ENCODE measurements at places on chromosomes 16 and 17.
A peak's percentile ranks its signal among the peaks of the same experiment; 100 is the strongest.

- no peak for DNase-seq
These were observed 29.2 kb downstream of the TRIM25 start for GRCh38 chr17:56884483-56885311.

- no peak for DNase-seq
These were observed 491.6 kb downstream of the TOX3 start for GRCh38 chr16:52055381-52055780.

GRCh38 chr16:53089434-53090285 lies 34.9 kb downstream of the CHD9 start:
- DNase-seq = peak; percentile 36

- no peak for DNase-seq
These were observed 9.6 kb downstream of the SLC7A6 start for GRCh38 chr16:68273896-68274295.

DNA sequence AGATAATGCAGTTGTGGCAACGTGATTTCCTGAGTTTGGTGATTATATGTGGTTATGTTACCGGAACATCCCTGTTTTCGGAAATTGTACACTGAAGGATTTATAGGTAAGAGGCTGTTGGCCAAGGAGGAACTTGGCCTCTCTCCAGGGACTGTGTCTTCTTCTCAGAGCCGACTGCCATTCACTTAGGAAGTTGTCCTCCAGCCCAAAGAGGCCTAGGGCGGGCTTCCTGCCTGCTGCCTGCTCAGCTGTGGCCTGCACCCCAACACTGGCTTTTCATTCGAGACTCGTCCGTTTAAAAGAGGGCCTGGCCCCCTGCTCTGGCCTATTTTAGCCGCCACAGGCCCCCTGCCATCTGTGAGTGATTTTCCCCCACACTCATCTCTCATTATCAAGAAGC lies 64.3 kb downstream of the ZDHHC7 start:
- no peak for DNase-seq

DNA sequence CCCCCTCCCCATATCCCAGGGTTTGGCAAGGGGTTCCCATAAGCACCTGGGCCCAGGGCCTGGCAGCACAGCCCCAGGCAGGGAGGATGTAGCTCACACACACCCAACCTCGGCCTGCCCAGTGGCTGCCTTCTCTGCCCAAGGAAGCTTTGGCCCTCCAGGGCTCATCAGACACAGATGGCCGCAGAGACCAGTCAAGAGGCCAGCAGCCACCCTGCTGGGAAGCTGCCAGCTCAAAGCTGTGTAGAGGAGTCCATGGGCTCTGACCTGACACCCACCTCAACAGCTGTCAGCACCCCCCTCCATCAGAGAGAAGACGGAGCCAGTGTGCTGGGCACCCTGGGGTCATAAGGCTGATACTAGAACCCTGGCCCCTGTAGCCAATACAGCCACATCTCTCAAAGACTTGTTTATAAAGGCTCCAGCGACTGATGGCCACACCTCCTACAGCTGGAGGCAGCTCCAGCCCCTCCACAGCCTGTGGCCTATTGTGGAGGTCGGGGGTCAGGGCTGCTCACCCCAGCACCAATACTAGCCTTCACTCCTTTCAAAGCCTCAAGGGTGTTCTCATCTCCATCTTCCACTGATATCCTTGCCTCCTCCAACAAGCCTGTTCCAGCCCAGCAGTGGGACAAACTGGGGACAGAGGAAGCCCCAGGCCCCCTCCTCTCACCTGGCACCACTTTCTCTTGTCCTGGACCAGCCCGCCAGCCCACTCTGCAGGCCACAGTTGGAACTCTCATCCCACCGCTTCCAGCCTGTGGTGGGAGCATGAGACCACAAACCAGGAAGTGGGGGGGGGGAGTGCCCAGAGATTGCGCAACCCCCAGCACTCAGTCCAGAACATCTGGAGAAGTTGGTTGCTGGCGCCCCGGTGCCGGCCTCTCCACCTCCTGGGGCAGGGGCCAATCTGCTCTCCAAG lies 2.2 kb upstream of the MPG start:
- DNase-seq = no peak

DNA sequence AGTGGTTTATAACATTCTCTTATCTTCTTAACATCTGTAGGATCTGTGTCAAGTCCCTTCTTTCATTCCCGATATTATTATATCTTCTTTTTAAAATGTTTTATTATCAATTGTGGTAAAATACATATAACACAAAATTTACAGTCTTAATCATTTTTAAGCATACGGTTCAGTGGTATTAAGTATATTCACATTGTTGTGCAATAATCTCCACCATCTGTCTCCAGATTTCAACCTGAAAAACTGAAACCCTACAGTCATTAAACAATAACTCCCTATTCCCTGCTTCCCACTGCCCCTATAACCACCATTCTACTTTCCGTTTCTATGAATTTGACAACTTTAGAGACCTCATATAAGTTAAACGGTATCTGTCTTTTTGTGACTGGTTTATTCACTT lies 45.5 kb downstream of the CEP112 start:
- no peak for DNase-seq

DNA sequence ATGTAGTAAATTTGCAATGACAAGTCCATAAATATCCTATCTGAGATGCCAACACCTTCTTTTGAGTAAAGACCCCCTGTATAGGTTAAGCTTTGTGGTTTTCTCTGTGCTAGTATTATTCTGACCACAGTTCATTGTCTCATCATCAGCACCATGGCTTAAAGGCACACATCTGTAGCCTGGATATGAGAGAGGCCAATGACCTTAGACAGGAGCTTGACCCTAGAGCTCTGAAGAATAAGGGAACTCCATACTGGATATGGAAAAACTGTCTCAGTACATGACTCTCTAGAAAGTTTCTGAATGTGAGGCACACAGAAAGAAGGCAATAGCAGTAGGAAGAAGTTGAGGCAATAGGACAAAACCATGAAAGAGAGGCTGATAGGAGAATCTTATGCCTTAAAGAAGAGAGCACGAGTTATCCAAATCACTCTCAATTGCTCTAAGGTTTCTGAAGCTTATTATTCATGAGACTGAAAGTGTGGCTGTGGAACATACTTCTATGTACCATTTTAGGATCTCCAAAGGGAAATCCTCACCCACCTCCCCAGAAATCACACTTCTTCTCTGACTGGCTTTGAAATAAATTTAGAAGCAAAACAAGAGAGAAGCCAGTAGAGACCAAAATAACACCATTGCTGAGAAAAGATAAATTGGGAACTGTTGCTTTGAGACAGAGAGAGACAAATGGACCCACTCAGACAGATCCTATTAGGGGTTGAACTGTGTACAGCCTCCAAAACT lies 150.2 kb downstream of the ABCA8 start:
- no peak for DNase-seq

DNA sequence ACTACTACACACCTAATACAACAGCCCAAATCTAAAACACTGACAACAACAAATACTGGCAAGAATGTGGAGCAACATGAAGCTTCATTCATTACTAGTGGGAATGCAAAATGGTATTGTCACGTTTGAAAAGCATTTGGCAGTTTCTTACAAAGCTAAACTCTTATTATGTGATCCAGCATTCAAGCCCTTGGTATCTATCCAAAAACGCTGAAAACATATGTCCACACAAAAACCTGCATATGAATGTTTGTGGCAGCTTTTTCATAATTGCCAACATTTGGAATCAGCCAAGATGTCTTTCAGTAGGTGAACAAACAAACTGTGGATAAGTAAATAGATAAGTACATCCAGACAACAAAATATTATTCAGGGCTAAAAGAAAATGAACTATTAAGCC lies 501.1 kb upstream of the KIF2B start:
- DNase-seq = peak; percentile 37

GRCh38 chr17:80986816-80987475 lies 4.7 kb upstream of the CHMP6 start:
- no peak for DNase-seq

- DNase-seq = no peak
These were observed 68.3 kb downstream of the GTF3C1 start for GRCh38 chr16:27481282-27481934.

GRCh38 chr16:86418981-86419380 lies 91.3 kb upstream of the FOXF1 start:
- DNase-seq = no peak

DNA sequence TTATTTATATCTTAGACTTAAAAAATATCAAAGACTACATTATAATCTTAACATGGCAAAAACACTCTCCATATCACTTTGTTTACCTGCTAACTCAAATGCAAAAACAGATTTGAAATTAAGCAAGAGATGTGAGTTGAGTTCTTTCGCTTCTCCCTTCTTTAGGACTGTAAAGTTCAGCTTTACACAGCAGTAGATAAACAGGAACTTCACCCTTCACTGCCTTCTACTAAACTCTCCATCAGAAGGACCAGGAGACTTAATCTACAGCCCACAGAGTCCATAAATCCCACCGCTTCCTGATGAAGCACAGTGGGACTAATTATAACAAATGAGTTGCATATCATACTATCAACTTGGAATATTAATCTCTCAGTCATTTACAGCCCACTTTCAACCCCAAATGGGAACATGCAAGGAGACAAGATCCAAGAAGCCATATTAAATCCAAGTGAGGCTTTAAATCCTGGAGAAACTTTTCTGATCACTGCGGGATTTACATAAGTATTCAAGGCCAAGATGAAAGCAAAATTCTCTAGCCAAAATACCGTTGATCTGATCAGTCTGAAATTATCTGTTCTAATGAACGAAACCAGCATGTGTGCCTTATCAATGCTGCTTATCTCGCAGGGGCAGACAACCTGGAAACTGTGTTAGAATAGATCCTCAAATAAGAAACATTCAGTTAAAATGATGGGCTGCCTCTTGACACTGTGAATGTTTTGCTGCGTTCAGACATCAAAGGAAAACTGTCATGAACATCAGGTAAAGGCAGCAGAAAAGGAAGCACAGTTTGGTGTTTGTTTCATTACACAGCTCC lies 1.6 kb downstream of the AMFR start:
- no peak for DNase-seq

- DNase-seq = no peak
These were observed 322.8 kb upstream of the ASIC2 start for GRCh38 chr17:33615861-33616260.

GRCh38 chr16:25006504-25007056 lies 8.6 kb downstream of the ARHGAP17 start:
- no peak for DNase-seq

- no peak for DNase-seq
These were observed 135.0 kb downstream of the BRIP1 start for GRCh38 chr17:61728297-61728836.

DNA sequence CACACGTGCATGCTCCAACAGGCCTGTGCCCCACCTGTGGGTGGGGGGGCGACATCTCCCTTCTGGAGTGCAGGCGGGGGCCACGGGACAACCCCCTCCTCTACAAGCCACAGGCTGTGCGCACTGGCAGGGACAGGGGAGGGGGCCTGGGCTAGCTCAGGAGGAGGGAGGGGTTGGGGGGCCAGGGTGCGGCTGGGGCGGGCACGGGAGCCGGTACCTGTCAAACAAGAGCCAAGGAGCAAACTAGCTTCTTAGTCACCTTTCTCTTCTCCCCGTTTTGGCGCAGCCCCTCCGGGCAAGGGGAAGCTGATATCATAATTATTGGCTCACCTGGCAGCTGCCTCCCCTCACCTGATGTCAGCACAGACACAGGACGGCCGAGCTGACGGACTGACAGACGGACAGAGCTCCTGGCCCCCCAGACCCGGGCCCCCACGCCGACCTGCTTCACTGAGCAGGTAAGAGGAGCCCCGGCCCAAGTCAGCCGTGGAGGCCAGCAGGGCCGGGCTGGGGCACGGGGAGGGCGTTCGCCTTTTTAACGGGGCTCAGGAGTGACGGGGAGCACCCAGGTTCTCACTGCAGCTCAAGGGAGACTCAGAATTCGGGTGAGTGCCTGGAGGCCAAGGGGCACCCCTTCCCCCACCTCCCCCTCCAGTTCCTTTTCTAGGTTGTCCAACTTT lies at the start of gene FOXN1:
Gene FOXN1, plus strand, starts transcription at position 363 of the 680 bp plus-strand sequence. CDS start 17,622 bp downstream, outside the sequence.
- no peak for DNase-seq

- DNase-seq = no peak
These were observed 73.7 kb downstream of the MRC2 start for GRCh38 chr17:62700964-62701705.

DNA sequence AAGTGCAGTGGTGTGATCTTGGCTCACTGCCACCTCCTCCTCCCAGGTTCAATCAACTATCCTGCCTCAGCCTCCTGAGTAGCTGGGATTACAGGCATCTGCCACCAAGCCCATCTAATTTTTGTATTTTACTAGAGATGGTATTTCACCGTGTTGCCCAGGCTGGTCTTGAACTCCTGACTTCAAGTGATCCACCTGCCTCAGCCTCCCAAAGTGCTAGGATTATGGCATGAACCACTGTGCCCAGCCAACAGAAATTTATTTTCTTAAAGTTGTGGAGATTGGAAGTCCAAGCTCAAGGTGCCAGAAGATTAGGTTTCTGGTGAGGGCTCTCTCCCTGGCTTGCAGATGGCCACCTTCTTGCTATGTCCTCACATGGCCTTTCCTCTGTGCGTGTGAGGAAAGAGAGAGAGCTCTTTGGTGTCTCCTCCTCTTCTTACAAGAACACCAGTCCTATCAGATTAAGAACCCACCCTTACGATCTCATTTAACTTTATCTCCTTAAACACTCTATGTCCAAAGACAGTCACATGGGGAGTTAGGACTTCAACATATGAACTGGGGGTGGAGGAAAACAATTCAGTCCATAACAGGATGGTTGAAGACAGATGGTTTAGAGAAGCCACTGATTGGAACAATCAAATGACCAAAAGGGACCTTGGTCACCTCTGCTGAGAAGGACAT lies 31.8 kb downstream of the C16orf82 start:
- no peak for DNase-seq

DNA sequence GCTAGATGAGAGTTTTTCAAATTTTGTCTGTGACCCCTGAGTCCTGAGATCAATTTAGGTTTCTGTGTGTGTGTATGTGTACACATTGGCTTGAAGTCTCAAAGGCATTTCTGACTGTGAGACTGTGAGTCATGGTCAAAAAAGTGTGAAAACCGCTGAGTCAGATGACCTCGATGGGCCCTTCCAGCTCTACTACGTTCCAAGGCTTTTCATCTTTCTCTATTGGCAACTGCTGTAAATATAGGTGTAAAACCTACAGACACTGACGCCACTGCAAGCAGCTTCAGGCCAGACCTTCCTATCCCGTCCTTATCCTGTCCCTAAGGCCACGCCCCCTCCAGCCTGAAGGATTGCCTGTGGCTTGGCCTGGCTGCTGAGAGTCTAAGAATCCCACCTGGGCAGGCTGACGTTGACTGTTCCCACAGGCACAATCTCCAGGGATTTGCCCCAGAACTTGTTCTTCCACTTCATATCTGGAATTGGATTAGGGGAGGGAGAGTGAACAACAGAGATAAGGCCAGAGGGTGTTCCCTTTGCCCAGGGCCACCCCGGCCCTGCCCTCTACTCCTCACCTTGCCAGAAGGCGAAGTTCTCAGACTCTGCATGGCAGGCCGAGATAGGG lies 11.3 kb downstream of the OSBPL7 start:
- no peak for DNase-seq

DNA sequence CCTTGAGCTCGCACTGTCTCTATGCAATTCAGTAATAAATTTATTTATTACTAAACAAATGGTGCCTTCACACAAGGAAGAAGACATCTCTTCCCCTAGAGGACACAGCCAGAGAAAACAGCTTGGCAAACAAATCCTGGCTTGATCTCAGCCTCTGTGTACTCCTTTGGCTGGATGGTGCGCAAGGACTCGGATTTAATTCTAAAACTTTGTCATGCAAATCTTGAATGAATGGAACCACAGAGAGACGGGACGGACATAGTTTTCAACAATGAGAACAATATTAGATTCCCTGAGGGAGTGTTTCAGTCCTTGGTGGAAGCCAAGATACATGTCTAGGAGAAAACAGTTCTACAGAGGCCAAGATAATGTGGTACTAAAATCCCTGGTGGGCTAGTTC lies 349.5 kb downstream of the NPIPA8 start:
- no peak for DNase-seq

GRCh38 chr16:19182481-19182880 lies 14.4 kb downstream of the SYT17 start:
- no peak for DNase-seq

Measured in NCI-H1694 (cell line).